Stimulated activated CD8-positive, alpha-beta memory T cell treated with anti-CD3 and anti-CD28 coated beads, Interleukin-2, amount 100 ng/mL, for 1 hour (primary cell): ENCODE measurements at places on chromosomes 11 and 22.

DNA sequence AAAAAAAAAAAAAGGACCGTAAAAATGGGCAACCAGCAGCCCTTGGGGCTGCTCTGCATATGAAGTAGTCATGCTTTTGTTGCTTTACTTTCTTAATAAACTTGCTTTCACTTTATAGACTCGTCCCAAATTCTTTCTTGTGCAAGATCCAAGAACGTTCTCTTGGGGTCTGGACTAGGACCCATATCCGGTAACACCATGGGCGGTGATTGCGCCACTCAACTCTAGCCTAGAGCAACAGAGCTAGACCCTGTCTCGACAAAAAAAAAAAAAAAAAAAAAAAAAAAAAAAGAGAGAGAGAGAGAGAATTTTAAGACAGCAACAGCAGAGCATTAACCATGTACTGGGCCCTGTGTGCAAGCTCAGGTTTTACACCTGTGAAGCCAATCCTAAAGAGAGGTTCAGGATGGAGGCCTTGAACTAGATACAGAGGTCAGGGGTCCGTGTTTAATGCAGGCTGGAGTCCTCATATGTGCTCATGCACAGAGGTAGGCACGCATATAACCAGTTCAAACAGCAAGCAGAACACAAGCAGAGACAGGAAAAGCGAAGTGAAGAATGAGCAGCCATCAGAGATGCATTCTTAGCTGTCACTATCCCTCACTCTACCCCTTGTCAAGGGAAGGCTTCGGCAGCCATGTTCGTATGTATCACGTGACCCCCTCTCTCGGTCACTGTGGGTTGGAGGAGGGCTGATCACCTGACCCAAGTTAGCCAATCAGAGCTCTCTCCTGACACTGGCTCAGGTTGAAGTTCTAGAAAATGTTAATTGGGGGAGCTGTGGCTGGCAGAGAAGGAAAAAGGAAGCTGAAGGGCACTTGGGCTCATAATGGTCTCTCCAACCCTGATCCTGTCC lies 16.7 kb upstream of the SYT12 start:
- no peak for DNase-seq

DNA sequence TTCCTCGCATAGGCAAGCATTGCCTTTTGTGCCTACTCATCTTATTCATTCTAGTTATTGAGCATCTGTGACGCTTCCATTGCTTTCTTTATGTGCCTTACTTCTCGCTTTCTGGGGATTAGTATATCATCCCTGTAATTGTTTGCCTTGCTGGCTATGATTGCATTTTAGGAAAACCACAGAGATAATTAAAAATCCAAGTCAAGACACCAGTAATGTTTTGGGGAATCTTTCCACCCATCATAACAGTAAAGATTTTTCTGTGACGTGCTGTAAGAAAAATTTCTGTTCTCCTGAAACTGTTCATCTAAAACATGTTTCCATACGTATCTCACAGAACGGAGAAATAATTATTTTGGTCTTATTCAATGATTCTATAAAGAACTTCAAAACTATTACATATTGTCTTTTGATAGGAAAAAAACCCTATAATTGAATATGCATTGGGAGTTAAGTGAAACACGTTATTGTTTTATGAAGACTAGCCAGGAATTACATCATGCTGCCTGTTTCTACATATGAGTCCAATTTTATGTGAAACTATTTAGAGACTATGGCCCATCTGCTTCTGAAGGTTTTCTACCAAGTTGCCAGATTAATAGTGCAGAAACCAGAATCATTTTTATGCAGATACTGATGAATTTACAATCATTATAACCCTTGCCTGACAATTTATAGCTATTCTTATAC lies 133.7 kb upstream of the FIBIN start:
- DNase-seq: no peak

- DNase-seq: no peak
These were observed 767.5 kb downstream of the NTM start for GRCh38 chr11:132137981-132138313.

DNA sequence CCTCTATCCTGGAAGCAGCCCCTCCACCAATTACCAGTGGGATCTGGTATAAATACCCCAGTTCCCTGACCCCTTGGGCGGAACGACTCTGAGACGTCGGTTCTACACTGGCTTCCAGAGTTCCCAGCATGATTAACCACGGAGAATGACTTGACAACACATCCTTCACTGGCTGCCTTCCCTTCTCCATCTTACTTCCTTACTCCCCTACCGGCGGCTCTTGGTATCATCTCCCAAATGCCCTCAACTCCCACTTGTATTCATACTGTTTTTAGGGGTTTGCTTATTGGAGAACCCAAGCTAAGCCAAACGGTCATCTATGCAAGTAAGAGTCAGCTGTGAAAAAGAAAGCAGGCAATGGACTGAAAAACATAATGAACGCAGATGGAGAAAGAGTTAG lies 56.1 kb downstream of the APOL3 start:
- no peak for DNase-seq

GRCh38 chr11:61011950-61012736 lies 40.7 kb downstream of the CD6 start:
- DNase-seq: no peak

DNA sequence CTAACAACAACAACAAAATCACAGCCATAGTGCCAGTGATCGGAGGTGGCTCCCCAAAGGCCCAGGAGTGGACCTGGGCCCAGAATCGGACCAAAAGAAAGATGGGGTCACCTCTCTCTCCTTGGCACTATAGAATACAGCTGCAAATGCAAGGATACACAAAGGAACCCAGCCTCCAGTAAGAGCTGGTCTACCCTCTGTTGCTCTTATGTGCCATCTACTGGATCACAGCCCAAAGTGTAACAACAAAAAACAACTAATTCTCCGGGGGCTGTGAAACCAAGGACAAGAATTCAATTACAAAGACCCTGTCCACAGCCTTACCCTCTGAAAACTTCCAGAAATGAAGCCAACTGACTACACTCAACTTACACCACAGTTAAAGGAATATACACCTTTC lies 21.6 kb downstream of the OR8G5 start:
- no peak for DNase-seq

GRCh38 chr11:92300876-92301275 lies 76.3 kb downstream of the FAT3 start:
- no peak for DNase-seq

DNA sequence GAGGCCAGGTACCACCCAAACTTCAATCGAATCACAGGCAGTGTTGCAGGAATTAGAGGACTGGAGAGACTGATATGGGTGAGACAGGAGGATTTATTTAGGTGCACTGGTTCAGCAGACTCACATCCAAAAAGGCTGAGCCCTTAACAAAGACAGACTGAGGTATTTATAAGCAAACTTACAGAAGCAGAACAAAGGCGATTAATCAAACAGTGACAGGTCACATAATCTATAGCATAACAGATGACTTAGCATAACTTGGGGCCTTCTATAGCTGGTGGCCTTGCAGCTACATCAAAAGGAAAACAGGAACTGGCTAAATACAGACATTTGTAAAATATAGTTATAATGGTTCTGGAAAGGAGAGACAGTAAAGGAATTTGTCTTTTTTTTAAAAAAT lies 2.1 kb downstream of the APOBEC3B start:
- no peak for DNase-seq
